ENCODE measurements at places on chromosomes 16 and 17. TPM values are rescaled to one million over a fixed set of nuclear protein-coding genes. Genes with fewer than 3 reads are reported as not detected.

ZNF423 gene
- total RNA-seq: 22.7 TPM

CHD9NB gene
- 2.1 TPM for total RNA-seq

NKD1 gene
- 0.32 TPM for total RNA-seq

PERCC1 gene
- total RNA-seq: not detected

KRT12 gene
- not detected for total RNA-seq
